Stimulated activated CD8-positive, alpha-beta memory T cell treated with anti-CD3 and anti-CD28 coated beads, Interleukin-15, amount 100 ng/mL, for 4 hours (primary cell): ENCODE measurements at places on chromosomes 1 and 21.

GRCh38 chr21:43289442-43289841 lies 120.6 kb downstream of the CRYAA start:
- no peak for DNase-seq

GRCh38 chr1:61370913-61371279 lies 288.5 kb downstream of the NFIA start:
- DNase-seq: no peak

- no peak for DNase-seq
Measured at GRCh38 chr1:159791031-159791430, 10.3 kb downstream of the DUSP23 start.

- DNase-seq: no peak
Measured at GRCh38 chr21:39658066-39658465, 45.3 kb downstream of the B3GALT5 start.

- DNase-seq: no peak
Measured at GRCh38 chr1:5997316-5997715, 5.1 kb upstream of the NPHP4 start.

DNA sequence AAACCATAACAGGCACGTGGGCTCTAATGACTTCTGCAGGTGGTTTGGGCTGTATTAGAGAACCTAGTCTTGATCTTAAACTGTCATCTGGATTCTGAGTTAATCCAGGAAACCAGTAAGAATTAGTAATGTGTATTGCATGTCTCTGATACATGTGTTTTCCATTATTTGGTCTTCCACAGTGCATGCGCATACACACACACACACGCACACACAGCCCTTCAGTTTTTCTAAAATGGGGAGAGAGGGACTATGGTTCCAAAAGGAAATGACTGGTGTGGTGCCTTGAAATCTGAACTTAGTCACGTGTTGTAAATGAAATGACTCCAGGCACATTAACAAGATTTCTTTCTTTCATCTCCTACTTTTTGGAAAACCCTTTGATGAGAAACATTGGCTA lies 67.6 kb downstream of the OLFML2B start:
- no peak for DNase-seq

DNA sequence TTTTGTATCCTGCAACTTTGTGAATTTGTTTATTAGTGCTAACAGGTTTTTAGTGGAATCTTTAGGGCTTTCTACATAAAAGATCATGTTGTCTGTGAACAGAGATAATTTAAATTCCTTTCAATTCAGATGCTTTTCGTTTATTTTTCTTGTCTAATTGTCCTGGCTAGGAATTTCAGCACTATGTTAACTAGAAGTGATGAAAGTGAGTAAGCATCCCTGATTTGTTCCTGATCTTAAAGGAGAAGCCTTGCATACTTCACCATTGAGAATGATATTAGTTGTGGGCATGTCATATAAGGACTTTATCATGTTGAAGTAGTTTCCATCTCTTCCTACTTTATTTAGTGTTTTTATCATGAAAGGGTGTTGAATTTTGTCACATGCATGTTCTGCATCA lies 23.6 kb upstream of the TRIM67 start:
- no peak for DNase-seq

DNA sequence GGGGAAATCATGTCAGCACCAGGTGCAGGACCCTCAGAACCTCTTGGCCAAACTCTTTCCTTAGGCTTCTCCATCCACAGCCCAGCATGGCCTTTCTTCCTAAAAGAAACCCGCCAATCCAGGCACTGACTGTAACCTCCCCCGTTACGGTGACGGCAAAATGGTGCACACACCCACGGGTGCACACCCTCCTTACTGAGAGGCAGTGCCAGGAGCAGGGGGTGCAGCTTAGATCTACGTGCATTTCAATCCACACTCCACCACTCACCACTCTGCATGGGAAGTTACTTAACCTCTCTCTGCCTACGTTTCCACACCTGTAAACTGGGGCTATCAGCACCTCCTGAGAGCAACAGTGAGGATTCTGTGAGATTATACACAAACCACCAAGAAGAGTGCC lies 31.0 kb downstream of the SUSD4 start:
- no peak for DNase-seq

DNA sequence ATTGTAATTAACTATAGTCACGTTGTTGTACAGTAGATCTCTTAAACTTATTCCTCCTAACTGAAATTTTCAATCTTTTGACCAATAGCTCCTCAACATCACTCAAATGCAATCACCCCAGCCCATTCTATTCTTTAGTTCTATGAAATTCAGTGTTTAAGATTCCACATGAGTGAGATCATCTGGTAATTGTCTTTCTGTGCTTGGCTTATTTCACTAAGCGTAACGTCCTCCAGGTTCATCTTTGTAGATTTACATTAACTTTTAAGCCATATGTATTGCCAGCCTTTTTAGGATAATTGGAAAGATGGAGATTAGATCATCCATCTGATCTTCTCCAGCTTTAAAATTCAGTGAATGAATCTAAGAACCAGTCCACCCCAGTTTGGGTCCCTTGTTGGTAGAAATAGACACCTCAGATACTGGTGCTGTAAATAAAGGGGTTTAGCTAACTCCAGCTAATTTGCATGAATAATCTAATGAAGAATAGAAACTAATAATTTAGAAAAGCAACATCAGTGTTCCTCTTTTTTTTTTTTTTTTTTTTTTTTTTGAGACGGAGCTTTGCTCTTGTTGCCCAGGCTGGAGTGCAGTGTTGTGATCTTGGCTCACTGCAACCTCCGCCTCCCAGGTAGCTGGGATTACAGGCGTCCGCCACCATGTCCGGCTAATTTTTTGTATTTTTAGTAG lies 7.0 kb downstream of the S100A10 start:
- DNase-seq: no peak

DNA sequence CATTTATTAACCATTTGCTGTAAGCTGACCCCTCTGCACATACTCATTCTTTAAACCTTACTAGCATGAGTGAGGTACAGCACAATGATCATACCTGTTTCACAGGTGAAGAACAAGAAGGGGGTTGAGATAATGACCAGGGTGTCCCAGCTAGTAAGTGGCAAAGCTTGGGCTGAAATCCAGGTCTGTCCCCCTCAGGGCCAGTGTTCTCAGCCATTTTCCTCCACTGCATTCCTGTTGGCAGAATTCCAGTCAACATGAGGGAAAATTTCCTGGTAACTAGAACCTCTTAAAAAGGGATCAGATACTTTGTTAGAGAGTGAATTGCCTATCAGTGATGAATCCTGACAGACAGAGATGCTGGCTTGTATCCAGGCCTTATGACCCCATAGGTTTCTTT lies 48.1 kb downstream of the SPATA46 start:
- DNase-seq: no peak

- DNase-seq: no peak
Measured at GRCh38 chr1:154574716-154575115, 7.1 kb downstream of the CHRNB2 start.

DNA sequence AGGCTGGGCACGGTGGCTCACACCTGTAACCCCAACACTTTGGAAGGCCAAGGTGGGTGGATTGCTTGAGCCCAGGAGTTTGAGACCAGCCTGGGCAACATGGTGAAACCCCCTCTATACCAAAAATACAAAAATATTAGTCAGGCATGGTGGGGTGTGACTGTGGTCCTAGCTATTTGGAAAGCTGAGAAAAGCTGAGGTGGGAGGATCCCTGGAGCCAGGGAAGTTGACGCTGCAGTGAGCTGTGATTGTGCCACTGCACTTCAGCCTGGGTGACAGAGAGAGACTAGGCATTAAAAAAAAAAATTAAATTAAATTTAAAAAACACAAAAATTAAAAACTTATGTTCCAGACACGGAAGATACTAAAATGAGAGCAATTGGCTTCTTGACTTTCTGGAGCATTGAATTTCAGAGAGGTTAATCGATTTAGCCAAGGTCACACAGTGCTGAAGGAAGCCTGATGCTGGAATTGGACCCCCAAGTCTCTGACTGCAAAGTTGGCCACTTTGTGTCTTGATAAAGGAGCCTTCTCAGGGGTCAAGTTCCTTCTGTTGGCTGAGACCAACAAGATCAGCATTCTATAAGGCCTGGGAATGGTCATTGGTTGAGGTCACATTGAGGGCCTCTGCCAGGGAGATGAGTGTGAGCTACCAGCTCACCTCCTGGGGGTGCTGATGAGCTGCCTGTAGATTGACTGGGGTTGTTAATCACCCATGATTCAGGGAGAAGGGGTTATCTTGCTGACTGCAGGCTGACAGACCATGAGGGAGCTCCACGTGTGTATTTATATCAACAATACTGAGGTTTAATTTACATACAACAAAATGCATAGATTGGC lies 54.3 kb downstream of the RPS6KA1 start:
- no peak for DNase-seq

DNA sequence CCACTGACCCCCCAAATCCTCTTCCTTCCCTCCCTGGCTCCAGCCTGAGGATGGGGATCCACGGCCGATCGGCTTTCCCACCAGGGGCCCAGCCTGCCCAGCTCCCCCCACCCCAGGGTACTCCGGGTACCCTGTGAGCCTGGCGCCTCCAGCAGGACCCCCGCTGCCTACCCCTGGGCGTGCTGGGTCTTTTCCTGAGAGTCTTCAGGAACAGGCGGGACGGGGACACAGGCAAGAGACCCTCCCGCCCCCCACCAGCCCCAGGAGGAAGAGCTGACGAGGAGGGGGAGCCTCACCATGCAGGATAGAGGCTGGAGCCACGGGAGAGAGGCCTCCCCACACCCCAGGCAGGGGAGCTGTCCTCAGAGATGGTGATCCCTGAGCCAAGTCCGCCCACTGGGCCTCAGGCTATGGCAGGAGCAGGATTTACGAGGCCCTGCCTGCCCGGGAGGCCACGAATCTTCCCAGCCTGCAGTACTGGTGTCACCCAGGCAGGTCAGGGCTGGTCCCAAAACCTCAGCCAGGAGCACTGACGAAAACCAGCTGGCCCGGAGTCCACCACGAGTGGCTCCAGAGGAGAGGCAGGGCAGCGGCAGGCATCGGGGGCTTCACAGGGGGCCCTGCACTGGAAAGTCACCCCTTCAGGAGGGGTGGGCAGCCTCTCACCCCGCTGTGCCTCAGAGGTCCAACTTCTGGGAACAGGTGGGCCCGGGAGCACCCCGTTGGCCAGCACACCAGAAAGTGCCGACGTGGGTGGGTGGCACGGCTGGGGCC lies 58.0 kb downstream of the MEGF6 start:
- no peak for DNase-seq

DNA sequence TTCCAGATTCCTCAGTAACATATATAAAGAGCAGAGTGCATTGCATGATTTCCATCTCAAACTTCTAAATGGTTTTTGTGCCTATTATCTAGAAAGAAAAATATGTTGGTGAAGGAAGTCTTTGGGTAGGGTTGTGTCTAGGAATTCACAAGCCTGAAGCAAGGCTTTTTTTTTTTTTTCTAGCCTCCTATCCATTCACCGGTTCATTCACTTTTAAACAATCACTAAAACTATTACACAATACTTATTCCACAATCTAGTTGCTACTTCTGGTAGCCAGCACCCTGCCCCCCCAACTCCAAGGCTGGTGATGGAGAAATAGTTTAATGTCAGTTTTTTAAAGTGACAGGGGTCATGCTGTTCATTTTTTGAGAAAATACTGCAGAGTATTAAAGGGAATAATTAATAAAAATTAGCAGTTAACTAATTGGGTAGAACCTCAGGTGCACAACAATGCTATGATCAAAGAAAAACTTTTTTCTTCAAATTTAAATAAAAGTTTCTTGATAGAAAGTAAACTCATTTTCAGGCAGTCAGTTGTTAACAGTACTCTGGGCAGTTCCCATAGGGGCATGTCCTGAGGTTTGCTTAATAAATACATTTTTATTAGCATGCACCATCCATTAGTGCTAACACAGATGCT lies 10.9 kb downstream of the IRF2BP2 start:
- DNase-seq: no peak

- DNase-seq: no peak
Measured at GRCh38 chr1:166875302-166875733, 746 bp downstream of the TADA1 start.

DNA sequence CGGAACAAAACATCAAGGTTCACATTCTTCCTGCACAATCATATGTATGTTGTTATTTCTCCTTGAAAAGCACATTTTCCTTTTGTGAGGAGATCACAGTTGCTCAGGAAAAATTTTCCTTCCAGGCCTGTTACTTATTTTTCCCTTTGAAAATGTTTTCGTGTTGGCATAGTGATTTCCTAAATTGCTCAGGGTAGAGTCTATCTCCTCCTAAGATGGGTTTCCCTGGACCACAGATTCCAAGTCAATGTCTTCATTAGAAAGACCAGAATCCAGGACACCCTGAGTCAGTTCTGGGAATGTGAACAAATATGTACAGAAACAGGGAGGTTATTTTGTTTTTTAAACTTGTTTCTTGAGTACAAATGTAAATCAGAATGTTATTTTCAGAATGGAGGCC lies 94.3 kb upstream of the C1orf105 start:
- no peak for DNase-seq

- DNase-seq: no peak
Measured at GRCh38 chr1:44111861-44112260, 6.8 kb upstream of the KLF17 start.

DNA sequence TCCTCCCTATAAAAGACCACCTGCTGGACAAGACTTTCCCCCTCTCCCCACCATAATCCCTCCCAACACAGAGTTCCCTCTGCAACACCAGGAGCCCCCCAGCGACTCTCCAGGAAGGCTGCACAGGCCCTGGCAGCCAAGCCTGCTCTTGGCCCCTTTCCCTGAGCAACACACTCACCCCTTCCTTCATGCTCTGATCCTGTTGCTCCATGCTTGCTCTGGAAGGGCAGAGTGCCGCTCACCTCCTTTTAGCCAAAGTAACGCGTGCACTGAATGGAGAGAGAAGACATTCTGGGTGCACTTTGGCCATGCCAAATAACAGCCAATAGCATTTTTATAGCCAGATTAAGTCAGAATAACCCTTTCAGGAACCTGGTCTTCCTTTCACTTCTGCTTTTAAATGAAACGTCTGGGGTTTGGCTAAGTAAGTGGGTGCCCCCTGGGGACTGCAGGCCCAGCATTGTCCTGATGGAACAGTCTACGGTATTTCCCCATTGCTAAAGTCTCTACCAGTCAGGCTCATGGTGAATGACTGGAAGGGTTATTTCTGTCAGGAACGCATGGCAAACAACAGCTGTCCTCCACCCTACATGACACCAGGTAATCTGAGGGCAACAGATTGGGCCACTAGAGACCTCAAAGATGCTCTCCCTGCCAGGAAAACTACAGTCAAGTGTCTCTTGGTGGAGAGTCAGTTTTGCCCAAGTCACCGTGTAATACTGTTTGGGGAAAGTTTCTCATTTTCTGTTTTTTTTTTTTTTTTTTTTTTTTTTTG lies at the start of gene SLC2A5:
TSS of gene SLC2A5 (minus strand) at position 310 of the 775 bp plus-strand sequence. CDS start at position 211, 99 bp downstream.
- no peak for DNase-seq

DNA sequence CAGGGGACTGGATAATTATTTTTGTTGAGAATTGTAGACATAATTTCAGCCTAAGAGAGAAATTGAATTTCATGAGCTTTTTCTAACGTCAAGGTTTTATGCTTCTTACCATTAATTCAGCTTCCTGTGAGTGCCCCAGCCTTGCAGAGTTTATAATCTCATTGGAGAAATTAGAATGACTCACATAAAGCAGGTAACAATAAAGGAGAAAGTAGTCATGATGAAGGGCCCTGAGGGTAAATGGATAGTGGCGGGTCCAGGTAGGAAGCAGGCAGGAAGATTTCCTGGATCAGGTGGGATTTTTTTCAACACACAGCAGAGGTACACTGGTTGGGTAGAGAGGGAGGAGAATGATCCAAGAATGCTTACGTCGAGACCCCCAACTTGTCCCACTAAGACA lies 311.4 kb downstream of the BARHL2 start:
- no peak for DNase-seq

GRCh38 chr1:55375617-55376258 lies 160.6 kb upstream of the USP24 start:
- DNase-seq: no peak
